Fibroblast of skin of scalp (primary cell): ENCODE measurements at places on chromosomes 11 and 22.

DNA sequence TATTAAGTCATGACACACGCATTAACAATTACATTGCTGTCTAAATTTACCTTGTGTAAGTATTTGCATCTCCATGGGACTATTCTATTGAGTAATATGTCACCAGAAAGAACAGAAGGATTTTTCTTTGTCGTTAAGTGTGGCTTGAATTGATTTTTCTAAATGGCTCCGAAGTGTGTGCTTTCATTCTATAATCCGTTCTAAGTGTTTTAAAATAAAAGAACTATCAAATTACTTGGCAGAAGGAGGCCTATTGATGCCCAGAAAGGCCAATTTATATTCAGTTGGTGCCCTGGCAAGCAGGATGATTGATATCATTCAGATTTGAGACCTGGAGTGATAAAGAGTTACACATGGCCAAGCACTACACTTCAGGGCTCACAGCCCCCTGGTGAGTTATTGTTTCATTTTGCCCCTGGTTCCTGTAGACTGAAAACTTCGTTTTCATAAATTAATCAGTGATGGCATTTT lies 538.9 kb upstream of the ANO5 start:
- no peak for DNase-seq

GRCh38 chr11:90434858-90435257 lies 212.0 kb upstream of the CHORDC1 start:
- no peak for DNase-seq

DNA sequence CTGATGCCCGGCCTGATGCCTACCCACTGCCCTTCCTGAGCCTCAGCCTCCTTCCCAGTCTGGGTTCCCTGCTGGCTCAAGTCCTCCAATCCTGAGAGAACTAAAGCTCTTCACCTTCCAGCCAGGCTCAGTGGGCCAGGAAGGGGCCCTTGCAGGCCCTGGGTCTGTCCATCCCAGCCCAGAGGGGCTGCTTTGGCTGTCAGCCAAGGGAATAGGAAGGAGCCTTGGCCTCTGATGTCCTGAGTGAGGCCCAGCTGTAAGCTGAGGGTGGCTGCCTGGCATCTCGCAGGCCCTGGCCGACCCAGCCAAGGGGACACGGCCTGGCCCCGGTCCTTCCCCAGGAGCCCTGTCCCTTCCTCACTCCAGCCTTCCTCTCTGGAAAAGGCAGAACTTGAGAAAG lies 83.4 kb downstream of the DHCR7 start:
- no peak for DNase-seq

DNA sequence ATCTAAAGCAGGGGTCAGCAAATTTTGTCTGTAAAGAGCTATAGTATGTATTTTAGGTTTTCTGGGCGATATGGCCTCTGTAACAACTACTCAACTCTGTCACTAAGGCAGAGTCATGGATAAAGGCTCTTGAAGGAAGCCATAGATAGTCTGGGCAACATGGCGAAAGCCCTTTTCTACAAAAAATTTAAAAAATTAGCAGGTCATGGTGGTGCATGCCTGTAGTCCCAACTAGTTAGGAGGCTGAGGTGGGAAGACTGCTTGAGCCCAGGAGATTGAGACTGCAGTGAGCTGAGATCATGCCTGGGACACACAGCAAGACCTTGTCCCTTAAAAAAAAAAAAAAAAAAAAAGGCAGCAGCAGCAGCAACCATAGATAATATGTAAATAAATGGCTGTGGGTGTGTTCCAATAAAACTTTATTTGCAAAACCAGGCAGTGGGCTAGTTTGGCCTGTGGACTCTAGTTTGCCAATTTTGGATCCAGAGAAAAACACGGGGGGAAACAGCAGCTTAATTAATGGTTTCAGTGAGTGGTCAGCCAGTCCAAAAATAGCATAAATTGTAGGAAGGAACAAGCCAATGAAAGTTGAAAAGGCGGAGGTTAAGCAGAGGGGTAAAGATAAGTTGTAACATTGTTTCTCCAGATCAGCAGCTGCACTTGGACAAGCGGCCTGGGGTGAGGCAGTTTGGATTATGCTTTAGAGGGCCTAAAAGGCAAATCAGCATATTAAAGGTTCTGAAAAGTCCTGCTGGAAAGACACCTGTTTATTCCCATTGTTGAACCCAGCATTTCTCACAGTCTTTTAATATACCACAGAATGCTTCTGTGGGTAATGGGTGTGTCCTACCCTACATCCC lies 62.6 kb downstream of the KIAA1671 start:
- no peak for DNase-seq

- DNase-seq: no peak
Observed at GRCh38 chr22:37314315-37315074, 32.2 kb downstream of the CYTH4 start.

DNA sequence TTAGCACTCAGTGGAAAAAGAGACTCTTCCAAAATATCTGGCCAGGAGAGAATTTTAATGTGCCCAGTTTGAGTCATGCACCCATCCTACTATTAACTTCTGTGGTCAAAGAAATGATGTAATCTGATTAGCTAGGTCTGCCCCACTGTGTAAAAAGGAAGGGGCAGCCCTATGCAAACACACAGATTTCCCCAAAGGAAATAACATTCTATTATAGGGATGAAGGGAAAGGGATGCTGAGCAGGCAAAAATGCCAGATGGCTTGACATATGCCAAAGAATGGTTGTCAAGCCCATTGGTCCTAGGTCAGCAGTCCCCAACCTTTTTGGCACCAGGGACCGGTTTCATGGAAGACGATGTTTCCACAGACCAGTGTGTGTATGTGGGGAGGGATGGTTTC lies 43.3 kb upstream of the PAK1 start:
- DNase-seq: no peak

DNA sequence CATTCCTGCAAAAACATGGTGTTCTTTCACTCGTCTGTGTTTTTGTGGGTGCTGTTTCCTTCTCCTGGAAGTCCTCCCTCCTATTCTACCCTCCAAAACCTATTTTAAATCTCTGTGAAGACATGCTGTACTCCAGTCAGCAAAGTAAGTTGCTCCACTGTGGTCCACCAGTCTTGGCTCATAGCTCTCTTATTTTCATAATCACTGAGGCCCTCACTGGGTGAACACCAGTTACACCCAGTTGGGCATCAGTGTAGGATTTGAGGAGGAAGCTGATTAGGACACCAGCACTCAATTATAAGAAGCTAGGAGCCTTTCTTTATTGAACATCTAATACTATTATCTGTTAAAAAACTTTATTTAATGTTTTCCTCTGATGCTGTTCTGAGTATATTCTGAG lies 23.9 kb upstream of the EED start:
- DNase-seq: no peak

DNA sequence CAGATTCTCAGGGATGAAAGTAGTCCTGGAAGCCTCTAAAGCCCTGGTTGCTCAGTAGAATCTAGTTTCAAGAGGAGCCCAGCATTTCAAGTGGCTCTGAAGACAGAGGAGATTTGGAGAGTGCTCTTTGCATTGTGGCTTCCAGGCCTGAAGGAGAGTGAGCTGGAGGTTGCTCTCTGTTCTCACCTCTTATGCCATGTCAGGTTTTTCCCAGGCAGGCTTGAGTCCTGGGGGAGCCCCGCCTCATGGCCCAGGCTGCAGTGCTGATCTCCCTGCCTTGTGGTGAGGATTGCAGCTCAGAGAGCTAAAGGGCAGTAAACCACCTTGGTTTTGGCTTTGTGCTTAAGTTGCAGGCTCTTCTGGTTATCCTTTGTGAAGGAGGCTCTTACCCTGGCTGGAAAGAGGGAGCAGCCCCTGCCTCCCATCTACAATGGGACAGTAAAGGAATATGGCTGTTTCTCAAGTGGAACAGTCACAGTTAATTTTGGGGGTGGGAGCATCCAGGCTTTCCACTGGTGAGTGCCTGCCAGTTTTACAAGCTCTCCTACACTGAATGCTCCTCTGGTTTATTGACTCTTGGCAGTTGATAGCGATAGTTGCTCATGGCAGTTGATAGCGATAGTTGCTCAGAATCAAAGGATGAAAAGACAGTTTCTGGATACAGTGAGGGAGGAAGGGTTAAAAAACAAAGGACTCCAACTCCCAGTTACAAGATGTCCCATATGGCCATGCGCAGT lies 32.6 kb downstream of the RCOR2 start:
- DNase-seq: no peak

DNA sequence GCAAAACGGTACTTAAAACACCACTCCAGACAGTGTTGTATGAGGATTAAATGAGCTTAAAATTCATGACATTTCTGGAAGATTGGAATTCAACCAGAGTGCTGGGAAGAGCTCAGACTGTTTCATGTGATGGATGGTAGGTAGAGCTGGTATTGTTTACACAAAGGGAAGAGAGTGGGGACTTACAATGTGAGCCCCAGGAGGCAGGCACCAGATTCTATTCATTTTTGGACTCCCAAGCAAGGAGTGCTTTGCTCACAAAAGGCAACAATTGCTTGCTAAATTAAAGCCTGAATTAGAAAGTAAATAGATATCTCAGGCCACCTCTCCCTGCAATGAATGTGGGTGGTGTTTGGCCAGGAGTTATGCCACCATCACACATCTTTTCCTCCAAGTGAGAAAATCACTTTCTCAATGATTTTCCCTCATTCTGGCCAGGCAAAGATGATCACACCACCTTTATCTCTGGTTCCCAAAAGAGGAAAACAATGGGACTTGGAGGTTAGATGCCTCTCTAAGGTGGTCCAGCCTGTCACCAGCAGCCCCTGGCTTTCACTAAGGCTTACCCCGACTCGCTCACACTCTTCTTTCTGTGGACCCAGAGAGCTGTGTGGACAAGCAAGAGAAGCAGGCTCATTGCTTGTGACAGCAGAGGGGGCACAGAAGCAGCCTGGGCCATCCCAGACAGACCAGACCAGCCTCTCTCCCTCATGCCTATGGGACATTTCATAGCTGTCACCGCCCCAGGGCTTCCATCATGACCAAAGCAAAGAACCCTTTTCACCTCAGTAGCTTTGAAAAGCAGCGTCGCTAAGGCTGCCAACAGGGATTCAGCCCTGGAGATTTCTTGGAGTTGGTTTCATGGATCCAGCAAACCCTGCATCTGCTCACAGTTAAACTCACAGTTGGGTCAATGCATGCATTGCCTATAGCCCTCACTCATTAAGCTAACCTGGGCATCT lies 63.5 kb upstream of the DRD2 start:
- no peak for DNase-seq
